ENCODE measurements at places on chromosomes 7 and 10. TPM values are rescaled to one million over a fixed set of nuclear protein-coding genes. Genes with fewer than 3 reads are reported as not detected.

FAM25G gene
- not detected for total RNA-seq

PRLHR gene
- 0.48 TPM for total RNA-seq

FGFBP3 gene
- 1.5 TPM for total RNA-seq

EVX1 gene
- 1.1 TPM for total RNA-seq

ITIH5 gene
- 97.6 TPM for total RNA-seq

SLC18A3 gene
- total RNA-seq, result 0.11 TPM

NEUROD6 gene
- not detected for total RNA-seq

NPSR1 gene
- total RNA-seq, result 0.58 TPM

FAM237B gene
- not detected for total RNA-seq

SFRP4 gene
- 11.2 TPM for total RNA-seq

PLPP4 gene
- total RNA-seq, result 3.6 TPM

SHLD2 gene
- 68.2 TPM for total RNA-seq

PALD1 gene
- total RNA-seq, result 10.2 TPM

PKD2L1 gene
- total RNA-seq, result not detected

NMT2 gene
- 41.2 TPM for total RNA-seq

YKT6 gene
- total RNA-seq, result 25.3 TPM

ATE1 gene
- total RNA-seq, result 62.7 TPM

THSD7A gene
- total RNA-seq, result 30.8 TPM

AGBL3 gene
- 7.8 TPM for total RNA-seq

GIMAP4 gene
- 43.9 TPM for total RNA-seq

CYP3A5 gene
- total RNA-seq, result 29.9 TPM

SFRP5 gene
- 1.1 TPM for total RNA-seq

IMMP2L gene
- total RNA-seq, result 26.2 TPM

PHYH gene
- total RNA-seq, result 20.8 TPM

ARHGAP22 gene
- 6.0 TPM for total RNA-seq

EPHA1 gene
- total RNA-seq, result 3.2 TPM

LIPN gene
- total RNA-seq, result not detected

SNX10 gene
- total RNA-seq, result 7.1 TPM

CNNM1 gene
- total RNA-seq, result 1.6 TPM
